ENCODE measurements at places on chromosomes 2 and 18. TPM values are rescaled to one million over a fixed set of nuclear protein-coding genes. Genes with fewer than 3 reads are reported as not detected.

DNA sequence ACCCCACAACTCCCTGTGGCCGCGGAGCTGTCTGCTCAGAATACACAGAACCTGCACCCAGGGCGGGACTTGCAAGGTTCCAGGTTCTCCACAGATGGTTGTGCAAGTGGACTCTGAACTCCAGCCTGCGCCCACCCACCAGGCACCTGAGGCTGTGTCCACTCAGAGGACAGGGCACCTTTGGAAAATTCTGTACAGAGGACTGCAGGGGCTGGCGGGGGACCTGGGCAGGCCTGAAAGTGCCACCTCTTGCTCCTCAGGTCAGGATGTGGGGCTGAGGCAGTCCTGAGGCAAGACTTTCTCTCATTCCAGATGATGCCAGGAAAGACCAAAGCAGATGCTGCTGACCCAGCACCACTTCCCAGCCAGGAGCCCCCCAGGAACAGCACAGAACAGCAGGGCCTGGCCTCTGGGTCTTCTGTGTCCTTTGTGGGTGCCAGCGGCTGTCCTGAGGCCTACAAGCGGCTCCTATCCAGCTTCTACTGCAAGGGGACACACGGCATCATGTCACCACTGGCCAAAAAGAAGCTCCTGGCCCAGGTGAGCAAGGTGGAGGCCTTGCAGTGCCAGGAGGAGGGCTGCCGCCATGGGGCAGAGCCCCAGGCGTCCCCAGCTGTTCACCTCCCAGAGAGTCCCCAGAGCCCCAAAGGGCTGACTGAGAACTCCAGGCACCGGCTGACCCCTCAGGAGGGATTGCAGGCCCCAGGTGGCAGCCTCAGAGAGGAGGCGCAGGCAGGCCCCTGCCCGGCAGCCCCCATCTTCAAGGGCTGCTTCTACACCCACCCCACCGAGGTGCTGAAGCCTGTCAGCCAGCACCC lies 14.4 kb downstream of the ARID5A start:
- no peak for DNase-seq

- DNase-seq = no peak
Observed at GRCh38 chr2:3322311-3322970, 55.2 kb downstream of the EIPR1 start.

HOXD4 gene
- polyA plus RNA-seq = not detected

DNA sequence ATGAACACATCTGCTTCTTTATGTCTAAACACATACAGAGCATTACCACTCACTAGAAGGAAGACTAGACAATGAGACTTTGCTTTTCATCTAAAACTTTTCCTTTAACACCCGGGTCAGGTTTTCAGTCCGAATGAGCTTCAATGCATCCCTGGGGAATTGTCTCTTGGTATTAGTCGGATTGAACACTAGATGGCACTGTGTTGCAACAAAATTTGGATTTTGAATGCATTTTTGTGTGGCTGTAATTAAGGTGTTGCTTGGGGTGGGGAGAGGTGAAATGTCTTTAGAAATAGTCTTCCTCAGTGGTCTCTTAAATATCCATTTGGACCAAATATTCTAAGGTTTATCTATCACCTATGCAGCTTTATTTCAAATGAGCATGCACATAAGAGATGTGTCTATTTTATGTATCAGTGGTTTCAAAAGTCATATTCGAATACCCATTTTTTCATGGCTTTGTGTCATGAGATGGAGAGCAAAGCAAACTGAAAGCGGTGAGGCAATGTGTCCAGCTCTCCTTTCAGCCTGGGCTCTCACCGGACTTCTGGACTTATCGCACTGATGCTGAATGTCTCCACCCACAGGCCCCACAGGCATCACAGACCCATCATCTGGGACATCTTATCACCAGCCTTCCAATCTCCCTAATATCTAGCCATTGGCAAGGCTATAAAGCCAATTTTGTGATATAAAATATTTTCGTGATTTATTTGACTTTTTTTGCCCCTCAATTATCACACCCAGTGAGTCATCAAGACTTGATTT lies 510.3 kb downstream of the RNF144A start:
- DNase-seq = peak; percentile 74

DNA sequence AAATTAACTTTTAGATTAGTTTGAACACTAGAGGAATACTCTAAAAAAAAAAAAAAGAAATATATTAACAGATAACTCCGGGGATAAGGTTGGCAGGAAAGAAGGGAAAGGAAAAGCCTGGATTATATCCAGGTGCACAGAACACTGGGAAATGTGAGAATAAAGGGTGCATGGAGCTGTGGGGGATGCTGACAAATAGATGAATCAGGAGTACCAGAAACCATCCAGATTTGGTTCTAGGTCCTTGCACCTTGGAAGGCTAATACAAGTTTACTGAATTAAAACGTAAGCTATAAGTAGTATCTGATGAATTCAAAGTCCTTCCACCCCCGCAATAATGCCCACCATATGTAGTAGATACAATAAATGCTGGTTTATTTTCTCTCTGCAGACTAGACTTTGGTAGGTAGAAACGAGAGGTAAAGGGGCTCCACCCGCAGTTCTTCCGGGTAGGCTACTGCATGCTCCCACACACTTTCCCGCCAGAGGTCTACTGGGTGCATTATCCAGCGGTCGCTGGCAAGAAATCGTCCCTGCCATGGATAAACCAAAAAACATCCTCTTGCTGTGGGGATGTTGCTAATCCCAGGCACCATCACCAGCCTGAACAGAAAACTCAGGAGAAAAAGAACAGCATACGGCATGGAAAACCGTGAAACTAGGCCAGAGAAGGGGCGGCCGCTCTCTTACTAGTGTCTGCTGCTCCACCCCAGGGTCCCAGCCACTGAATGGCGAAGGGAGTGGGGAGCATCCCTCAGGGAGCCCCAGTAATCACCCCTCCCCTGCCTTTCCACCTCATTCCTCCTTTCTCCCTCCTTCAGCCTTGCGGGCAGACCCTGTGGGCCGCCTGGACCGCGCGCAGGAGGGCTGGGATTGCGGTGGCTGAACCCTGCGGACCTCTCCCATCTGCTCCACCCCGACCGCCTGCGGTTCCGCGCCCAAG lies 1.5 kb downstream of the CNRIP1 start:
- DNase-seq = peak; percentile 19

ALLC gene
- polyA plus RNA-seq = not detected

DNA sequence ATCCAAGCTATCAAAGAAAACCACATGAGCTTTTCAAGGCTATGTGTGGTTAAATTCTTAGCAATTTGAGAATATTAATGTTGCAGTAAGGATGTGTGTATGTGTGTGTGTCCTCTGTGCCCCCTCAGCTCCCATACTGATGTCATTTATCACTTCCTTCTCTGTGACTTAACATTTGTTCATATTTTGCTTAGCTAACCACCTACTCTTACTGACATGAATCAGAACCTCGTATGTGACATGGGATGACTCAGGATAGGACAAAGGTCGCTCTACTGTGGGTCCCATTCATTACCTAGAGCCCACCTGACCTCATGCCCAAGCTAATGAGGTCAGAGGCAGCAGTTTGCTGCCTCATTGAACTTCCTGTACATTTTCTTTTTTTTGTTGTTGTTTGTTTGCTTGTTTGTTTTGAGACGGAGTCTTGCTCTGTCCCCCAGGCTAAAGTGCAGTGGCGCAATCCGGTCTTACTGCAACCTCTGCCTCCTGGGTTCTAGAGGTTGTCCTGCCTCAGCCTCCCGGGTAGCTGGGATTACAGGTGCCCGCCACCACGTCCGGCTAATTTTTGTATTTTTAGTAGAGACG lies 36.3 kb downstream of the MOGAT1 start:
- DNase-seq = no peak

GRCh38 chr18:40159141-40160017 lies 1795.7 kb upstream of the PIK3C3 start:
- DNase-seq = peak; percentile 35

ZNF236 gene
- 14.8 TPM for polyA plus RNA-seq

DNA sequence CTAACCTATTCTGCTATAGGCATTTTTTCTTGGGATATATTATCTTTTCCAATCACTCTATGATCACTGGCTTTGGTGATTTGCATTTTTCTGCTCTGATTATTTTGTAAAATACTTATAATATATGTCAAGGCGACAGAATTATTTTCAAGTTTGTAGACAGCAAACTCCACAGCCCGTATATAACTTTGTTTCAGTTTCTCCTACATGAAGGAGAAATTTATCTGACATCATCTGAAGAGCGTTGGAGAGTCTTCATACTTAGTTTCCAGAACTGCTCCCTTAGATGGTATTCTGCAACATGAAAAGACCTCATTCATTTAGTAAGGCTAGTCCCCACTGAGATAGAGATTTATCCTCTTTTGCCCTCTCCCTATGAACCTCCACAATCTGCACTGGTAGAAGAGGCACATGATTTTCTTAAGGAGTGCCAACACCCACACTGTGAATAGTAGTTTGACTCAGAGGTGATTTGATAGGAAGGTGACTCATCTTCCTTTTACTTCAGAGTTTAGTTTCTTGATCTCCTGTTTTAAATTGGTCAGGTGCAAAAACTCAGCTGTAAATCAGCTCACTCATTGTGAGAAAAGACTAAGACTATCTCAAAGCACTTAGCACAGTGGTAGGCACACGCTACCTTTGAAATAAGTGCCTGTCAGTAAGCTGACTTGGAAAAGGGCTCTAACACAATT lies 1848.6 kb upstream of the CELF4 start:
- DNase-seq = no peak

NR4A2 gene
- polyA plus RNA-seq = 1.4 TPM

DNA sequence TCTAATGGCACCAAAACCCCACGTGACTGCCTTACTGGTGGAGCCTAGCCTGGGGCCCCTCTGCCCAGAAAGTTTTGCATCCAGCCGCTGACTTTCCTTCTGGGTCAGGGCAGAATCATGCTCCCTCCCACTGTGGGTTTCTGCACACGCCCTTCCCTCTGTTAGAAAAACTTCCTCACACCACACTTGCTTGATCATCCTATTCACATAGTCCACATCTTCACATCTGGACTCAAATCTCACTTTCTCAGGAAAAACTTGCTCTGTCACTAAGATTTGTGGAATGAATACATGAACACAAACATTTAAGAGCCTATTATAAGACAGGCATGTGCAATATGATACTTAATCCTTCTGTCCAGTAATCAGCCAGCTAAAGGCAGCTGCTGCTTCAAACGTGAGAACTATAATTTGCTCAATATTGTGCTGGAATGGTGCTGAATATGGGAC lies 274.7 kb downstream of the RND3 start:
- DNase-seq = peak; percentile 22

GRCh38 chr2:99787769-99788382 lies 298.1 kb upstream of the REV1 start:
- DNase-seq = no peak

MRPL53 gene
- polyA plus RNA-seq = 97.0 TPM

DNA sequence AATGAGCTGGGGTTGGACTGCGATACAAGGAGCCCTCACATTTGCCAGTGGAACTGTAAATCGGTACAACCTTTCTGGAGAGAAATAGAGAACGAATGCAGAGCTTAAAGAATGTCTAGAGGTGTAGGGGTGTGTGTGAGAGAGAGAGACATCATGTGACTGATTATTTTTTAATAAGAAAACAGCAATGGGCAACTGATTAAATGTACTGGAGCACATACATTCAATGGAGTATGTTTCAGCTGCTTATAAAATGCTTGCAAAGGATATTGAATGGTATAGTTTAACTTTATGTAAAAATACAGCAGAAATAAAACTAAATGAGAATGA lies 391 bp upstream of the TMEM17 start:
- DNase-seq = no peak

ASB18 gene
- polyA plus RNA-seq = 9.6 TPM

DNA sequence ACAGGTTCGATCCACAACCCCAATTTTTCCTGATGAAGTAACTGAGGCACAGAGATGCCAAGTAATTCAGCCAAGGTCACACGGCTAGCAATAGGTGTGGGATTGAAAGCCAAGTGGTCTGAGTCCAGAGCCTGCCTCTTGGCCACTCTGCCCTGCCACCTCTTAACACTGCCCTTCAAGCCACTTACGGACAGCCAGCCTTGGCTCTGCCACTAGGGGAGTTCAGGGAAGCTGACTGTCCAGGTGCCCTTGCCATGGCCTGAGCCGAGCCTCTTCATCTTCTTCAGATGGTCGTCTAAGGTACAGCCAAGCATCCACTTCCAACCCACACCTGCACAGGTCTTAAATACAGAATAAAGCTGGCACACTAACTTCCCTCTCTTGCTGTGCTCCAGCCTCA lies 99.3 kb upstream of the GPR45 start:
- no peak for DNase-seq

DNA sequence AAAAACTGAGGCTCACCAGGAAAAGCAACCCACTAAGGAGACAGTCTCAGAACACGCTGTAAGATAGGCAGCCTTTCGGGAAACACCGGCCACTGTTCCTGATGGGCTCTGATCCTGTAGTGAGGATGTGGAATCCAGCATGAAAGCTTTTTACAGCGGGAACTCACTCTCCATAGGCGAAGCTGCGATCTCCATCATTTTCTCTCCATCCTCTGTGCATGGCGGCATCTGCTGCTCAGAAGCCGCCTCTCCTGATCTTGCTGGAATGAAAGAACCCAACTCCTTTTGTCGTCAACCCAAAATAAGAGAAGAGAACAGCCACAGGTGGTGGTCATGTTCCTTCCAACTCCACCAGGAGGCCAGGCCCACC lies 49.9 kb downstream of the TMEM18 start:
- DNase-seq = no peak

DNA sequence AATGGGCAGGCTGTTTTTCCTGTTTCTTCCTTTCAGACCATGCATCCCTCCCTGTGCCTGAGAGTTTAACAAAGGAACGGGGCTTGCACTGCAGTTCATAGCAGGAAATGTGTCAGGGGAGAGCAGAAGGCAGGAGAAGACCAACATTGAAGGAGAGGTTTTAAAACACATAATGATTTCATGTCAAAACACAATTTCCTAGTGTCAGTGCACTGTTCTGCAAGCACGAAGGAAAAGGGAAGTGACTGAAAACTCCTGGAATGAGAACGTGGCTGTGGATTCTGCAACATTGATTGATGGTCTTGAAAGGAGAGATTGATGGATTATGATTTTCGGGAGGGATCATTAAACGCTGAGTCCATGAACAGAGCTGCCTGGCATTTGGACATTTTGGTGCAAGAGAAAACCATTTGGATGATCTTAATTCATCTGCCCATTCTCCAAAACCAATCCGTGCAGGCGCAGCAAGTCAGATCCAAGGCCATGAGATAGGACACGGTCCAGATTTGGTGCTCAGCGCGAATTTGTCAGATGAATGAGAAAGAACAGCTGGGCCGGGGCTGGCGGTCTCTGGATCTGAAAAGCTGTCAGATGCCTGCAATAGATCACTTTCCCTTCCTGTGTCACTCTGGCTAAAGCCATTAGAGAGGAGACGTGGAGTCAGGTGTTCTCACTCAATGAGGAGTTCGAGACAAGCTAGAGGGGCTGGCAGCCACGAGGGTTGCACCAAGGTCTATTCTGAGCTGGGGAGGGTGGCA lies 38.4 kb downstream of the C1QL2 start:
- no peak for DNase-seq

SCYGR4 gene
- polyA plus RNA-seq = not detected

Data from muscle of arm (tissue), 14 donors.